ENCODE measurements at places on chromosomes 1 and 21.

GRCh38 chr1:3543076-3544039 is 68.0 kb downstream of the MEGF6 start:
- DNase-seq: no peak

DNA sequence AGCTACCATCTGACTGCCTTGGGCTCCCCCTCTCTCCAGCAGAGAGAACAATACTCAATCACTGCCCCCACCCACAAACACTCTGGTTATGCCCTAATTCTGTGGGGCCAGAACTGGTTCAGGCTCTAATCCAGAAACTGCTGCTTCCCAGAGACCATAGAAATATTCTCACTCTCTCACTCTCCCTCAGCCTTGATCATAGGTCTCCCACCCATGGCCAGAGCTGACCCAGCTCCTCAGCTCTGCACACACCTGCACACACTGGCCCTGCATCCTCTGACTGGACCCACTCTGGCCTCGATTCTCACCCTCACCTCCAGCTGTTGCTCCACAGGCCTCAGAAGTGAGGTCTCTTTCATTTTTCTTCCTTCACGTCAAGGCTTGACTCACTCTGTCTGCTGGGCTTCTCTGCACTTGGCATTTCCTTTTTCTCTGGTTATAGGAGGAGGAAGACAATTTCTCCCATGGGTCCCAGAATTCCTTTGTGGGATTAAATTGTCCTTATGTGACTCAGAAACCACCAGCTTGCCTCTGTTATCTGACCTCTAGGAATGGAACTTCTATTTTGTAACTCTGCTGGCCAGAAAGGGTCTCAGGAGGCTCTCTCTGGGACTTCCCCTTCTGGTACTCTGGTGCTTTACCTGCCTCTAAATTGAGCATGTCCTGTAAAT is 15.6 kb upstream of the ZMYM6 start:
- no peak for DNase-seq

DNA sequence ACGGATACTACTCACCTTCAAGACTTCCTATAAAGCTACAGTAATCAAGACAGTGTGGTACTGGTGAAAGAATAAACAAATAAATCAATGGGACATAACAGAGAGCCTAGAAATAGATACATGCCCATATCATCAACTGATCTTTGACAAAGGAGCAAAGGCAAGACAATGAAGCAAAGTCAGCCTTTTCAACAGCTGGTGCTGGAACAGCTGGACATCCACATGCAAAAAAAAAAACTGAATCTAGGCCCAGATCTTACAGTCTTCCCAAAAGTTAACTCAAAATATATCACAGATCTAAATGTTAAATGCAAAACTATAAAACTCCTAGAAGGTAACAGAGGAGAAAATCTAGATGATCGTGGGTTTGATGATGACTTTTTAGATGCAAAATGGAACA is 170.3 kb downstream of the MIS18A start:
- DNase-seq: no peak

GRCh38 chr1:11845641-11846335 is 1.8 kb downstream of the NPPA start:
- DNase-seq: no peak

DNA sequence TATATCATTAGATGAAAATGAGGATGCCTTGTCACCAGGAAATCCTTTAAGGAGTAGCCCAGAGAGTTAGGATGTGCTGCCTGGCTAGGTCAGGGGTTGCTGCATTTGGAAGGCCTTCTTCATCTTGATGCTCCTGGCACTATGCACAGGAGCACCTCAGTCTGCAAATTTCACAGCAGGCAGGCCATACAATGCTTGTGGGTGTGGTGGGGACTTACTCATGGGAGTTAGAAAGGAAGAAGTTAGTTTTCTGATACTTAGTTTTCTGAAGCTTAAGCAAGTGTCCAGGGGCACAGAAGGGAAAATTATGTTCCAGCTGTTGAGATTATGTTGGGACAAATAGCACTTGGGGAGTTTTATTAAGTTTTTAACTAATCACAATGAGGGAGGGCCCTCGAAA is 11.4 kb downstream of the HLX start:
- no peak for DNase-seq
